Tibial nerve (tissue), 4 donors: ENCODE measurements at places on chromosomes 1 and 21. TPM values are rescaled to one million over a fixed set of nuclear protein-coding genes. Genes with fewer than 3 reads are reported as not detected.
A peak's percentile ranks its signal among the peaks of the same experiment; 100 is the strongest.

DNA sequence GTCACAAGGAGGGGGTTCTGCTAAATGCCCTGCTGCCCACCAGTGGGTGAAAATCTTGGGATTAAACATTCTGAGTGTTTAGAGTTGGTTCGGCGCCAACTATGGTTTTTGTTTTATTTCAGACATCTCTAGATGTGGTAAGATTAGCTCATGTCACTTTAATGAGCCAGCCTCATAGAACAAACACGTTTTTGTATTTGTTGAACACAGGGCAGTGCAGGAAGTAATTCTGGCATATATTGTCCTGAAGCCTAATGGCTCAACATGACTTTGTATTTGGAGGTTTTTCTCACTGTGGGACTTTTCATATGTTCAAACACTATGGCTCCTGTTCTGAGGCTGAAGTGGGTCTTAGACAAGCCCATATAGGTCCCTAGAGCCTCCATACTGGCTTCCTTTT lies 107.8 kb downstream of the NGF start:
- no peaks in the 10 kb centered on the region for H3K27me3 ChIP-seq
- H3K4me3 ChIP-seq = no peak overlapping the region
- H3K36me3 ChIP-seq = no peaks in the 10 kb centered on the region
- DNase-seq = no peak

- no peak for DNase-seq
- H3K4me3 ChIP-seq = no peak overlapping the region
Observed at GRCh38 chr1:47771751-47772150, 225.4 kb downstream of the TRABD2B start.

DNA sequence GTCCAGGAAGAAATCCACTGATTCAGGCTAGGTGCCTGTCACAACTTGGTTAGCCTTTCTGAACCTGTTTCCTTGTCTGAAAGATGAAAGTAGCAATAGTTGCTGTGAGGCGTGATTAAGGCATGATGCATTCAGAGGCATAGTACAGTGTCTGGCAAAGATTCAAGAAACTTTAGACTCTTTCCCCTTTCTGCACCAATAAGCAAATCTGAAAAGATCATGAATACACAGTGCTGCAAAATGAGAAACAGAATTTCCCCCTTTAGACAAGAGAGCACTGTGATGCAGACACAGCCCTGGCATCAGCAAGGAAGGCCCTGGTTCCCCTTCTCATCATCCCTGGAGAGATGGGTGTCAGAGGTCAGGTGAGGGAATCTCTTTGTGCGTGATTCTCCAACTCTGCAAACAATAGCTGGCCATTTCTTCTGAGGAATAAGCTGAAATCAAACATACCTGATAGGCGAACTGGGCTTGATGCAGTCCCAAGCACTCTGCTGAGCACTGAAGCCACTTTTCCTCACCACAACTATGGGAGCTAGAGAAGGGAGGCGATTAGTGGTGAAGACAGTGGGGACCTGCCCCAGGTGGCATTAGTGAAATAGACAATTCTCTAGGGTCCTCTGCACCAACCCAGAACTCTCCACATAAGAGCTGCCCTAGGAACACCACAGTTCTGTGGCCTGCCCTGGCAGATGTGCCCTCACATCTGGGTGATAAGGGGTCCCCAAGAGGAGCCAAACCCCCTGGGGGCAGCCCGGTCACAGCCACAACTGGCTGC lies 41.7 kb downstream of the ITPKB start:
- no peak for DNase-seq
- no peak overlapping the region for H3K4me3 ChIP-seq
- no peaks in the 10 kb centered on the region for H3K36me3 ChIP-seq

GRCh38 chr1:207817778-207818751 lies 66.2 kb downstream of the CD46 start:
- H3K27me3 ChIP-seq = no peaks in the 10 kb centered on the region
- H3K27ac ChIP-seq = no peak overlapping the region
- H3K36me3 ChIP-seq = peaks cover 60% of the 10 kb centered on the region
- H3K4me3 ChIP-seq = peak overlapping the region; percentile 67

GRCh38 chr21:42969193-42969600 lies 5.2 kb upstream of the PKNOX1 start:
- H3K4me3 ChIP-seq = no peak overlapping the region
- peaks cover 3% of the 10 kb centered on the region for H3K4me1 ChIP-seq

DNA sequence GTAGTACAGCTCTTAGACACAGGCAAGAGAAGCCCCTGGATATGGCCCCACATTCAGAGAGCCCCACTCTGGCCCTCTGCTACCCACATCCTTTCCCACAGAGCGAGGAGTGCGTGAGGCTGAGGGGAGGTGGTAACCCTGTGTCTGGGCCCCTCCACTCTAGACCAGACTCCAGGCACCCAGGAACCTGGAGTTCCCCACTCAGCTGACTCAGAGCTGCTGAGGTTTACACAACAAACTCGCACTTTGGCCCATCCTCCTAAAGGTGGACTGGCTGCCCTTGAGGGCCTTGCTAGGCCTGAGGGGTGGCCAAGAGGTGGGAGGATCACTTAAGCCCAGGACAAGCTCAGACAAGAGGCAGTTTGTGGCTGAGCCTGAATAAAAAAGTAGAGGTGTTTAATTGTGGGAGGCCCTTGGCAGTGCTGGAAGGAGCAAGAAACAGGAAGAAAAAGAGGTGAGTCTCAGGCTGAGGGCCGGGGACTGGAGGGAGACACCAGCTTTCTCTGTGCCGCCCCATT lies 10.7 kb downstream of the MR1 start:
- no peaks in the 10 kb centered on the region for H3K27me3 ChIP-seq
- H3K4me3 ChIP-seq = no peak overlapping the region
- DNase-seq = no peak
- no peaks in the 10 kb centered on the region for H3K36me3 ChIP-seq
- no peaks in the 10 kb centered on the region for H3K4me1 ChIP-seq

- no peak overlapping the region for H3K4me3 ChIP-seq
- no peak overlapping the region for H3K27ac ChIP-seq
- peaks cover 2% of the 10 kb centered on the region for H3K27me3 ChIP-seq
- DNase-seq = no peak
- H3K4me1 ChIP-seq = no peaks in the 10 kb centered on the region
Observed at GRCh38 chr1:29368936-29369932, 132.9 kb downstream of the PTPRU start.

- H3K4me3 ChIP-seq = no peak overlapping the region
- no peaks in the 10 kb centered on the region for H3K4me1 ChIP-seq
- DNase-seq = no peak
- H3K27ac ChIP-seq = no peak overlapping the region
- H3K27me3 ChIP-seq = no peaks in the 10 kb centered on the region
- H3K36me3 ChIP-seq = no peaks in the 10 kb centered on the region
Observed at GRCh38 chr1:41314376-41315145, 46.7 kb upstream of the FOXO6 start.

GRCh38 chr1:44321466-44321865 lies 33.6 kb downstream of the ERI3 start:
- no peak overlapping the region for H3K27ac ChIP-seq
- peaks cover 35% of the 10 kb centered on the region for H3K4me1 ChIP-seq
- H3K36me3 ChIP-seq = peaks cover 9% of the 10 kb centered on the region
- DNase-seq = no peak

GRCh38 chr1:66251546-66251945 lies 282.4 kb upstream of the SGIP1 start:
- H3K27ac ChIP-seq = no peak overlapping the region
- H3K27me3 ChIP-seq = no peaks in the 10 kb centered on the region
- no peak overlapping the region for H3K4me3 ChIP-seq
- H3K4me1 ChIP-seq = peaks cover 10% of the 10 kb centered on the region
- DNase-seq = no peak

- H3K27ac ChIP-seq = no peak overlapping the region
- H3K36me3 ChIP-seq = no peaks in the 10 kb centered on the region
- H3K27me3 ChIP-seq = no peaks in the 10 kb centered on the region
- peak; percentile 32 for DNase-seq
Observed at GRCh38 chr1:219498666-219499065, 114.2 kb downstream of the ZC3H11B start.

DNA sequence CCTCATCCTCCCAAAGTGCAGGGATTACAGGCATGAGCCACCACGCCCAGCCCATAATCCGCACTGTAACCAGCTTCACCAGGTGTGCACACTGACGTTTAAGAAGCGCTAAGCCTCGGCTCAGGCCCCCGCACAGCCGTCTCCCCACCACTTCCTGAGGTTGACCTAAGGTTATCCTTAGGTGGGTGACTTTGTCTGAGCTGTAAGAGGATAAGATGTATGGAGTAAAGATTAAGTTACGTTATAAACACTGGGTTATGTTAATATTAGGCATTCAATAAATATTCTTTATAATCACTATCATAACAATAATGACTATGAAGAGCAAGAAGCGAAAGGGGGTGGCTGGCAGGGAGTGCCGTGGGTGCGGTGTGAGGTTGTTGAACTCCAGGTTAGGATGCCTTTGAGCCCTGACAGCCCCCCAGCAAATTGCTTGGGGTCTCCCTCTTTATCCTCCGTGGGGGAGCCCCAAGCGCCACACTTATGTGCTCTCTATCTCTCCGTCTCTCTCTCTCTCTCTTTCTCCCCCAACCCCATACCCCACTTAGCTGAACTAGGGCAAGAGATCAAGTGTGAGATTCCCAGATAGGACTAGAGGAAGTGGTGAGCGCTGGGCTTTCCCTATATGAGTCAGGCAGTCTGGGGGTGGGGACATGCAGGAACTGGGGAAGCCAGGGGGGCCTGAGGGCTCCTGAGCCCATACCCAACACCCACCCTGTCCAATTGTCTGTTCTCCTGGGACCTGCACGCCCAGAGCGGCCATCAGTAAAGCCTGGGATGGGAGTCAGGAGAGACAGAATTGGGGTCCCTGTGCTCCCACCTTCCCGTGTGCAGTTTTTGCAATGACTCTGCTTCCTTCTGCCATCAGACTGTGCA lies 7.6 kb downstream of the EFHD2 start:
- H3K27me3 ChIP-seq = no peaks in the 10 kb centered on the region
- H3K27ac ChIP-seq = no peak overlapping the region
- no peaks in the 10 kb centered on the region for H3K36me3 ChIP-seq
- H3K4me1 ChIP-seq = peaks cover 4% of the 10 kb centered on the region

DNA sequence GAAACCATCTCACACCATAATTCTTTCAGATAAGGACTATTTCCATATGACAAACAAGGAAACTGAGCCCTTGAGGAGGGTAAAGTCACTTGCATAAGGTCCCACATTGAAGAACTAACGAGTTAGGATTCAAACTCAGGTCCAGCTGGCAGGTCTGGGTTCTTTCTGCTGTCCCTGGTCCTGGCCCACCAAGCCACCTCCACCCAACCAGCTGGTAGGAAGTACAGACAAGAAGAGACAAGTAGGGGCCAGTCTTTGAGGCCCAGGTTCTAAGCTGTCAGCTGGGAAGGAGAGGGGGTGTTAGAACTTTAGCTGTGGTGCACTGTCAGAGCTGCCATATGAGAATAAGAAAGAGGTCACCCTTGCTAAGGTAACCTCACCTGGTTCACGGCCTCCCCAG lies 188.6 kb downstream of the TRABD2B start:
- DNase-seq = no peak
- H3K36me3 ChIP-seq = no peaks in the 10 kb centered on the region
- H3K27me3 ChIP-seq = no peaks in the 10 kb centered on the region

DNA sequence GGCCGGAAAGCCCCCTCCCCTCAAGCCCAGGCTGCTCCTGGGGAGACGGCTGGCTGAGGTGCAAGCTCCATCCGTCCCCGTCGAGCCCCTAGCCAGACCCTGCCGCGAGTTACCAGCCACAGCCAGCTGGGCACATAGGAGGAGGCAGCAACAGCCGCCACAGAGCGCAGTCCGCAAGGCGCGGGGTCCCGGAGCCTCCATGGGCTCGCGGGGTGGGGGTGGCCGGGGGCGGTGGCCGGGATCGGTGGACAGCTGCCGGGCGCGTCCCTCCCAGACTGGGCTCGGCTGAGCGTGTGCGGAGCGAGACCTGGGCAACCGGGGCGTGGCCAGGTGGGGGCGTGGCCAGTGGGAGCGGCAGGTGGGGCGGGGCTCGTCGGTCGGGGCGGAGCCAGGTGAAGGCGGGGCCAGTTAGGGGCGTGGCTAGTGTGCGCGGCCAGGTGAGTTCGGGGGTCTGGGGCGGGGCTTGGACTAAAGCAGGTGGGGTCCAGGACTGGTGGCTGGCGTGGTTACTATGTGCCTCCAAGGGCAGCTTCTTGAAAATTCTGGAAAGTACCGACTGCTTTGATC lies at the start of gene CD164L2:
TSS of gene CD164L2 (minus strand) at position 295 of the 567 bp plus-strand sequence. CDS start at position 201, 94 bp downstream.
- no peak within 1 kb of the TSS for H3K27ac ChIP-seq
- H3K36me3 ChIP-seq = no peaks in the 10 kb centered on the region
- DNase-seq = no peak
- H3K27me3 ChIP-seq = no peaks in the 10 kb centered on the region

DNA sequence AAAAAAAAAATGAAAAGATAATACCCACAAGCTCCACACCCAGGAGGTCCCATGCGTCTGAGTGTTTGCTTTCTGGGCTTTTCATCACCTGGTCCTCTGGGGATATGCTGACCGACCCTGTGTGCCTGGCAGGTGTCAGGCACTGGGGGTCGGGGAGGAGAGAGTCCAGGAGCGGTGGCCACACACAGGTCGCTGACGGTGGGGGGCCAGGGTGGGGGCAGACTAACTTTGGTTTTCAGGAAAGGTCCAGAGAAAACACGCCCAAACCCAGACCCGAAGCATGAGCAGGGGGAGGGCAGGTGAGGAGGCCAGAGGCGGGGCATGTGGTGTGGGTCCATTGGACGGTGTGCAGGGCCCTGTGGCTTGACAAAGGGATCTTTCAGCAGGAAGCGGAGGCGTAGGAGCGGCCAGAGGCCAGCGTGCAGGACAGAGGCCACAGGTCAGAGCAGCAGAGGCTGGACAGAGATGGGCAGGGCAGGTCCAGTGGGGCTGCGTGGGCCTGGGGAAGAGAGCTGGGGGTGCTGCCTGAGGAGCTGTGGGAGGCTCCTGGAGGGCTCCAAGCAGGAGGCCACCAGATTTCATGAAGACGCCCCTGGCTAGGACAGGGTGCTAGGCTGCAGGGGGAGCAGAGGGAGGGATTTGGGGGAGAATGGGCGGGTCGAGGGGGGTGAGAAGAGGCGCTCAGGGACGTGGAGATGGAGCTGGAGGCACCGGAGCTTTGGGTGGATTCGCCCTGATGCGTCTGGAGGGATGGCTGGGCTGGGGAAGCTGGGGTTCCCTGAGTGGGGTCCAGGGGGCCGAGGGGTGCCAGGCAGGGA lies 15.8 kb downstream of the RNF223 start:
- H3K27ac ChIP-seq = no peak overlapping the region
- DNase-seq = no peak
- H3K27me3 ChIP-seq = peaks cover 67% of the 10 kb centered on the region
- no peaks in the 10 kb centered on the region for H3K36me3 ChIP-seq

Gene CFHR3
- 0.59 TPM for total RNA-seq

Gene C1QA
- total RNA-seq = 139 TPM

Gene CYP4A22
- total RNA-seq = 3.6 TPM

Gene MYBPH
- total RNA-seq = not detected

Gene UBE2J2
- 54.6 TPM for total RNA-seq

Gene NECTIN4
- not detected for total RNA-seq

Gene TDRD10
- total RNA-seq = 9.0 TPM

Gene TACSTD2
- 9.3 TPM for total RNA-seq

Gene TFF3
- 21.1 TPM for total RNA-seq

Gene SPATA17
- total RNA-seq = 0.98 TPM

Gene CD5L
- not detected for total RNA-seq

Gene ACTN2
- total RNA-seq = 1.1 TPM
